ENCODE measurements at places on chromosomes 2 and 18. TPM values are rescaled to one million over a fixed set of nuclear protein-coding genes. Genes with fewer than 3 reads are reported as not detected.

The SIX3 gene
- not detected for total RNA-seq

The CCDC121 gene
- total RNA-seq, result 1.7 TPM

The METTL4 gene
- 7.9 TPM for total RNA-seq

The TOGARAM2 gene
- not detected for total RNA-seq

Data from pulmonary artery endothelial cell (primary cell).